ENCODE measurements at places on chromosomes 11 and 22. TPM values are rescaled to one million over a fixed set of nuclear protein-coding genes. Genes with fewer than 3 reads are reported as not detected.

RTN4R gene
- total RNA-seq, result 19.0 TPM

SCN2B gene
- total RNA-seq, result not detected

CDON gene
- 25.2 TPM for total RNA-seq

PTPRCAP gene
- total RNA-seq, result 12.9 TPM

OR52I2 gene
- not detected for total RNA-seq

HTR3B gene
- not detected for total RNA-seq

SORL1 gene
- total RNA-seq, result 4.6 TPM

PHETA2 gene
- total RNA-seq, result 3.5 TPM

PITPNM1 gene
- total RNA-seq, result 11.5 TPM

PI4KA gene
- total RNA-seq, result 65.3 TPM

TUT1 gene
- 21.2 TPM for total RNA-seq

USP35 gene
- 26.0 TPM for total RNA-seq

LRRC55 gene
- total RNA-seq, result 4.7 TPM

P2RX6 gene
- total RNA-seq, result not detected

GLB1L3 gene
- total RNA-seq, result 16.5 TPM

TRIM29 gene
- not detected for total RNA-seq

PAX6 gene
- total RNA-seq, result 2.7 TPM

SLC22A12 gene
- total RNA-seq, result not detected

FOSL1 gene
- total RNA-seq, result 1.3 TPM

NRIP3 gene
- 1.4 TPM for total RNA-seq

MYH9 gene
- 931 TPM for total RNA-seq

ZBTB16 gene
- total RNA-seq, result 0.54 TPM

MRGPRE gene
- total RNA-seq, result not detected

SLC7A4 gene
- not detected for total RNA-seq

OR4D5 gene
- total RNA-seq, result not detected

SLC22A6 gene
- total RNA-seq, result not detected

DBX1 gene
- not detected for total RNA-seq

MLC1 gene
- 1.2 TPM for total RNA-seq

DGCR2 gene
- total RNA-seq, result 46.7 TPM

ZNF280B gene
- 6.8 TPM for total RNA-seq

LMO1 gene
- total RNA-seq, result not detected

GGTLC2 gene
- not detected for total RNA-seq

SCGB2A2 gene
- total RNA-seq, result not detected

RPS6KB2 gene
- total RNA-seq, result 44.2 TPM

LMNTD2 gene
- 4.2 TPM for total RNA-seq

DUSP8 gene
- 2.2 TPM for total RNA-seq

CRYAB gene
- total RNA-seq, result not detected

ABCC8 gene
- not detected for total RNA-seq

ZBED4 gene
- 22.6 TPM for total RNA-seq

ZFP91 gene
- total RNA-seq, result 28.4 TPM

FDX1 gene
- 14.3 TPM for total RNA-seq

KDELR3 gene
- 3.7 TPM for total RNA-seq

SPDYC gene
- not detected for total RNA-seq

ANO1 gene
- 3.8 TPM for total RNA-seq

AMBRA1 gene
- 36.9 TPM for total RNA-seq

POLR2F gene
- total RNA-seq, result 58.9 TPM

DEUP1 gene
- total RNA-seq, result not detected

OPCML gene
- total RNA-seq, result 4.1 TPM

ZNF215 gene
- total RNA-seq, result 7.0 TPM

PKDREJ gene
- not detected for total RNA-seq

PLAAT2 gene
- not detected for total RNA-seq

Measured in endothelial cell (in vitro differentiated cells).